Activated CD8-positive, alpha-beta memory T cell treated with anti-CD3 and anti-CD28 coated beads, Interleukin-2, amount 10 ng/mL, durations not matched to agents 7 days and 5 days (primary cell): ENCODE measurements at places on chromosomes 1 and 21. TPM values are rescaled to one million over a fixed set of nuclear protein-coding genes. Genes with fewer than 3 reads are reported as not detected.

DNA sequence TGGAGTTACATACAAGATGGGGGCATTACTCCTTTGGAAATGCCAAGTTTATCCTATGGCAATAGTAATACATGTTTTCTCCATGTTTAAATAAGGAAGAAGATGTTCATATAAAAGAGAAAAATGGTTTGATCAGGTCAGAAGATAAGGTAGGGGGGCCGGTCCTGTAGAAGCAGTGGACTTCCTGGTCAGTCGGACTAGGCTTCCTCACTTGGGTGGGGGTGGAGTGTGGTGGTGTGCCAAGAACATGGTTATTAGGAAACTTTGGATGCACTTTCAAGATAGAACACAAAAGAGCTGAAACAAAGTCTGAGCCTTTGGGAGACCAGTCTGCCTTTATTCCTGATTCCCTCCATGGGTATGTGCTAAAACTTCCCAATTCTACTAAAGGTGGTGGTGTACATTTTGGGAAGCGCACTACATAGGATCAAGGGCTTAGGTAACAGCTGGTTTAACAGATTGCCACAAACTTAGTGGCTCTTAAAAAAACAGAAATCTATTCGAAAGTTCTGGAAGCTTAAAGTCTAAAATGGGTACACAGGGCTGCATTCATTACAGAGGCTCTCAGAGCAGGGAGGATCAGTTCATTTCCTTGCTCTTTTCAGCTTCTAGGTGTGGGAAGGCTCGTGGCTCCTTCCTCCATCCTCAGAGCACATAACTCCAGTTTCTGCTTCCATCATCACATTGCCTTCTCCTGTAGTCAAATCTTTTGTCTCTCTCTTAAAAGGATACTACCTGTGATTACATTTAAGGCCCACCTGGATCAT lies 64.6 kb downstream of the KDM1A start:
- DNase-seq, result no peak

- DNase-seq, result no peak
Measured at GRCh38 chr1:24927988-24928688, 1.9 kb downstream of the RUNX3 start.

DNA sequence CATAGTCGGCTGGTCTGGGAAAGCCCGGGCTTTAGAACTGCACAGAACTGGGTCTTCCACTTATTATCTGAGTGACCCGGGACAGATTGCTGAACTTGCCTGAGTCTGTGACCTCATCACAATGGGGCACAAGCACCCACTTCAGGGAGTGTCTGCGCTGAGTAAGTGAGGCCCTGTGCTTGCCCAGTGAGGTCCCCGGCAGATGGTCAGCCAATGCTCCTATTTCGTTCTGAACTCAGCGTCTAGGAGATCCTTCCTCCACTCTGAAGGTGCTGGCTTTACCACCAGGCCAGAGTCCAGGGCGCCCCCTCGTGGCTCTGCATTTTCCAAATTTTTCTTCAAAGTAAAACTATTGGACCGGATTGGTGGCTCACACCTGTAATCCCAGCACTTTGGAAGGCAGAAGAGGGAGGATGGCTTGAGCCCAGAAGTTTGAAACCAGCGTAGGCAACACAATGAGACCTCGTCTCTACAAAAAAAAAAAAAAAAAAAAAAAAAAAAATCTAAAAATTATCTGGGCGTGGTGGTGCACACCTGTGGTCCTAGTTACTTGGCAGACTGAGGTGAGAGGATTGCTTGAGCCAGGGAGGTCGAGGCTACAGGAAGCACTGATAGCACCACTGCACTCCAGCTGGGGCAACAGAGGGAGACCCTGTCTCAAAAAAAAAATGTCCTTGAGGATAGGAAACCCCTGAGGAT lies 61.7 kb downstream of the FCRL5 start:
- peak; percentile 71 for DNase-seq

Gene CFHR5
- not detected for total RNA-seq

- no peak for DNase-seq
Measured at GRCh38 chr21:37335053-37335452, 31.5 kb upstream of the DYRK1A start.

- DNase-seq, result no peak
Measured at GRCh38 chr21:33373451-33373850, 29.8 kb upstream of the IFNGR2 start.

Gene NBPF6
- total RNA-seq, result not detected

Gene FAM72C
- total RNA-seq, result 10.9 TPM
